Kasumi-1 (cell line): ENCODE measurements at places on chromosomes 16 and 17.

- DNase-seq = no peak
These were observed 1.0 kb downstream of the MAP2K4 start for GRCh38 chr17:12021623-12022140.

DNA sequence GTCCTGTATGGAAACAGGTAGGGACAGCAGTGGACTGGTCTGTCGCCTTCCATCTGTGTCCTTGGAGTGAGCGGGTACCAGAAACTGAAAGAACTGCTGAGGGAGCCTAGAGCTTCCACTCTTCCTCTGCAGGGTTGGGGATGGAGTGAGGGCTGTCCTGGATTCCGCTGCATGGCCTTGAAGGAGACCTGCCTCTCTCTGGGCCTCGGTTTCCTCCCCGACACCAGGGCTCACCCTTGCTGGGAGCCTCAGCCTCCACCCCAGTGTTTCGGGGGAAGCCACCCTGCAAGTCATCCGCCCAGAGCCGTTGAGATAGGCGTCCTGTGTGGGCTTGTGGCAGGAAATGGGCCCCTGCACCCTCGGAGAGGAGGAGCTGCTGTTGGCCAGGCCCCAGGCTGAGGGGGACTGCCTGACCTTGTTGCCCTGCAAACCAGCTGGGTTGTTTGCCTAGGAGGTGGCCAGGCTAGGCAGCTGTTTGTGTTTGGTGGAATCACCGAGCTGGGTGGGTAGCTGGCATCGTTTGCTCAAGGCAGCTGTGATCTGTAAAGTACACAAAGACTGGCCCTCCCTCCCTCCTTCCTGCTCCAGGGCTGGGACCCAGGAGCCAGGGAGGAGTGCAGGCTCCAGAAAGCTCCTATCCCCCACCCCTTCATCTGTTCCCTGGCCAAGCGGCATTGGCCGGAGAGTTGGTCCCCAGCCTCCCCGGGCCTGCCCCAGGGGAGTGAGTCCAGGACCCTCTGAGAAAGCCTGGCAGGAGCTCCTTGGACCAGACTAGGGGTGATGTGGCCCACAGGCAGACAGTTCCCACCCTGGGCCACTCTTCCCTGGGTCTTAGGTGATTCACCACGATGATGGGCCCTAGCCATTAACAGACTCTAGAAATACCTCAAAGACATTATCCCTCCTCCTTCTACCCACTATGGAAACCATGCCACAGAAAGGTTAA, 1.3 kb downstream of the RAB37 start:
- DNase-seq = peak; percentile 97

DNA sequence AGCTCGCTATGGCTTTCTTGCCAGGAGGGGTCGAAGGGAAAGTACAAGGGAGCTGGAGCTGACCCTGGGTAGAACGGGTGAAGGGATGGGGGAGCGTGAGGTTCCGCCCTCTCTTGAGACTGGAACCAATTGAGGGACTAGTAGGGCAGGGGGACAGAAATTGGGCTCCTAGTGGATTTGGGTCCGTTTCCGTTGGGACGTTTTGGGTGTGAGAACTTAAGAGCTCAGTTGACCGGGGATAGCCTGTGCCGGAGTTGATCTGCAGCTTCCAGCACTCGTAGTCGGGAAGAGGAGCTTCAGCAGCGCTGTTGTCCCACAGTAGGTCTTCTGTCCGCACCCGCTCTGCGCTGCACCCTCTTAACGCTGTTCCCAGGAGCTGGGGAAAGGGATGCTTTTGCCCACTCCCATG, 481 bp downstream of the CNTROB start:
- peak; percentile 35 for DNase-seq

DNA sequence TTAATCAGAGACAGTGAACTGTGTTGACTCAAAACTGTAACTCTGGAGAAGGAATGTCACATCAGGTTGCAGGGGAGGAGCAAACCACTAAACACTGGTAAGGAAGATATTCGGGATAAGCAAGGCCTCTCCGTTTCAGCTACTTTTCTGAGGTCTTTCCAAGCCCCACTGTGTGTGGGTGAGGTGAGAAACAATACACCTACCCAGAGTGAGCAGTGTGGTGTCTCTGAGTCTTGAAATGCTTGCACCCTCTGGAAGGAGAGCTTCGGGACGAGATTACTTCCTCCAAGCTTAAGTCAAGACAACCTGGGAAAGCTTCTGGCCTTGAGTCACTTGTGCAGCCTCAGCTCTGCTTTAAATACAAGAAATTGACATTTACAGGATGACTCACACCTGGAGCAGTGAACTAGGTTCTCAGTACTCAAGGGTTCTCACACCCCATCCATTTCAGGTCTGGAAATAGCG, 2.5 kb upstream of the MAP3K14 start:
- no peak for DNase-seq

DNA sequence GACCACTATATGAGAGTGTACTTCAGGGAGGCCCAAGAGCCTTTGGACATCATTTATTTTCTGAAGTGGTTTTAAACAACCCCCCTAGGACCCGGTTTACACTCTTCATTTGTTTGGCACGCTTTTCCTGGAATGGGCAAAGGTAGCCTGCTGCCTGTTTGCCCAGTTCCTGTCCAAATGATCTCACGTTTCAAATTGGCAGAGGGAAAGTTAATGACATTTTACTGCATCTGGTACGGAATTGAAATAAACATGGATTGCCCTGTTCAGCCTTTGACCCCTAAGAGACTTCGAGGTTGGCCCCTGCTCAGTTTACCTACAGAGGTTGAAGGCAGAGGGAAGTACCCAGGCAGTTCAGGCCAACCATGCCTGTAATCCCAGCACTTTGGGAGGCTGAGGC, 5.8 kb upstream of the RPRML start:
- no peak for DNase-seq

GRCh38 chr16:28863929-28864793, 518 bp downstream of the SH2B1 start:
- DNase-seq = no peak

- DNase-seq = no peak
These were observed 7.4 kb upstream of the SPAG9 start for GRCh38 chr17:51128076-51128475.

GRCh38 chr17:1727876-1728630, 3.5 kb downstream of the WDR81 start:
- DNase-seq = no peak

- no peak for DNase-seq
These were observed 36.7 kb upstream of the SREBF1 start for GRCh38 chr17:17873450-17873991.

- no peak for DNase-seq
These were observed 141.1 kb downstream of the MSI2 start for GRCh38 chr17:57397402-57397801.

GRCh38 chr16:27154705-27155521, 48.4 kb upstream of the KDM8 start:
- DNase-seq = no peak

GRCh38 chr16:17193566-17194100, 277.1 kb downstream of the XYLT1 start:
- DNase-seq = no peak

DNA sequence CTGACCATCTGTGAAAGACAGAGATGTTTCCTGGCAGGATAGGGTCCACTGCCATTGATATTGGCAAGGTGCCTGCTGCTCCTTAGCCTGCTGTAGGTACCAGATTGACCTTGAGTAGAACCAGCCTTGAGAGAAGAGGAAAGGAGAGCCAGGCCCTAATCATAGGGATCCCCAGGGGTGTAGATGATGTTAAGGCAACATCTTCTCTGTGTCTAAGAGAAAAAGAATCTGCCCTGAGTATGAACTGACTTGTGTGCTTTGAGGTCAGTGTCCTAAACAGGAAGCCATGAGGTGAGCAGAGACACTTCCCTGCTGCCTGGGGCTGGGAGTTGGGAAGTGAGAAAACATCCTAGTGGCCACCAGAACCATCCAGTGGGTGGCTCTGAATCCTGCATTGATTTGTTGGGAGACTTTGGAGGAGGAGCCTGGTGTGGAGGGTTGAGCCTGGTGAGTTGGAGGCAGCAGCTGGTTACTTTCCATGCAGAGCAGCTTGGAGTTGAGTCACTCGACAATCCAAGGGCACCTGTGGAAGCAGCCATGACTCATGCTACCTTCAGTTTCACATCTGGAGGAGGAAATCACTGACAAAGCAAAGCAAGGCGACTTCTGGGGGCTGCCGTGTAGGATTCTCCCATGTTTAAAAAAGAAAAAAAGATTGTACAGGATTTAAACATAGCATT, 47.8 kb downstream of the BMERB1 start:
- no peak for DNase-seq

- DNase-seq = no peak
These were observed 200.1 kb upstream of the GSE1 start for GRCh38 chr16:85412911-85413520.

GRCh38 chr17:81656835-81657234, 493 bp upstream of the PDE6G start:
- DNase-seq = no peak

GRCh38 chr17:77141846-77142449, 1.2 kb downstream of the SEC14L1 start:
- no peak for DNase-seq

DNA sequence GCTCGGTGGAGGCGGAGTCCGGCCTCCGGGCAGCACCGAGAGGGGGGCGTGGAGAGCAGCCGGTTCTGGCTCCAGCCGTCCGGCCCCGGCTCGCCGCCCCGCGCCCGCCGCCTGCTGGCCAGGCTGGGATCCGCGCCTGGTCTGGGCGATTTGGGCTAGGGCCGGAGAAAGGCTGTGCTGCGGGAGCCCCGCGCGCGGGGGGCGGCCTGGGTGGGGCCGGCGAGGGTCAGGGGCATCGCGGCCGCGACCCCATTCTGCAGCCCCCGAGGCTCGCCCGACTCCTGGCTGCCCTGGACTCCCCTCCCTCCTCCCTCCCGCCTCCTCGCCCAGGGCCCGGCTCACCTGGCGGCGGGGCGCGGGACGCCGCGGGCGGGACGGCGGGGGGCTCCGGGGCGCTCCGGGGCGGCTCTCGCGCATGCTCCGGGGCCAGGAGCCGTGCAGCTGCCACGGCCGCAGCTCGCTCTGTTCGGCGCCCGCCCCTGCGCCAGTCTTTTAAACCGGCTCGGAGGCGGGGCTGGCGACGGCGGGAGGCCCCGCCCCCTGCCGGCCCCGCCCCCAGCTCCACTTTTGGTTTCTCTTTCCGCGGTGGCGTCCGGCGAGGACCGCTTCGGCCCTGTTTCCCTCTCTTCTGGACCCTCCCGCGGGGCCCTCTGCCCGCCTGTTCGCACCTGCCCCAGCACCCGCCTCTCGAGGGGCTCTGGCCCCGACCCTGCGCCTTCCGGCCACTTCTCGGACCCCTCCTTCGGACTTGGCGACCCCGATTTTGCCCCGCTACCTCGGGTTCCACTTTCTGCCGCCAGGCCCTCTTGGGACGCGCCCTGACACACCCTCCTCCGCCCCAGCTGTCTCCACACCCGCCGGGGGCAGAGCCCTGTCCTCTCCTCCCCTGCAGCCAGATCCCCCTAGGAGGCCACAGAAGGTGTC, at the start of gene SOCS1:
Gene SOCS1 (minus strand): TSS at position 468 of the 924 bp plus-strand sequence. CDS start 726 bp downstream, outside the sequence.
- peak; percentile 35 for DNase-seq

GRCh38 chr17:76157759-76158158, 16.7 kb upstream of the FOXJ1 start:
- DNase-seq = no peak

GRCh38 chr16:88706965-88707826, 893 bp downstream of the CTU2 start:
- peak; percentile 5 for DNase-seq
